ENCODE measurements at places on chromosomes 5 and 9. TPM values are rescaled to one million over a fixed set of nuclear protein-coding genes. Genes with fewer than 3 reads are reported as not detected.
A peak's percentile ranks its signal among the peaks of the same experiment; 100 is the strongest.

- no peak for DNase-seq
- no peaks in the 10 kb centered on the region for H3K36me3 ChIP-seq
- H3K27ac ChIP-seq = no peak overlapping the region
- H3K4me1 ChIP-seq = no peaks in the 10 kb centered on the region
Observed at GRCh38 chr5:18495157-18495556, 860.9 kb downstream of the TAF11L14 start.

Gene INSYN2B
- total RNA-seq = 0.37 TPM

DNA sequence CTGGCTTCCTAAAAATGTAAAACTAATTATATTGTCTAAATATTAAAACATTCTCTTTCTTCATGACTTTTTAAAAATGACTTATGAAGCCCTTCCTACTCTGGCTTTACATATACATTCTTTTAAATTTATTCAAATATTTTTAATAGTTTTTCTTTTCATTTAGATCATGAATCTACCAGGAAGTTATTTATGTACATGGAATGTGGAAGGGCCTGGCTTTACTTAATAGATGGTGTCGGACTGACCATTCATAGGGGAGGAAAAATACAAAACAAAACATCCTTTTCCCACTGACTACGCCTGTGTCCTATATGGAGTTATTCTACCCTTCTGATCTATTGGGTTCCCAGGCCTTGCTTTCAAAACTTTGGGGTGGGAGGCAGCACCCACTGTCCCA lies 129.8 kb downstream of the MACROH2A1 start:
- no peak for DNase-seq
- no peak overlapping the region for H3K27ac ChIP-seq
- H3K36me3 ChIP-seq = no peaks in the 10 kb centered on the region
- no peaks in the 10 kb centered on the region for H3K4me1 ChIP-seq

GRCh38 chr9:68750255-68750654 lies 45.2 kb downstream of the PIP5K1B start:
- no peaks in the 10 kb centered on the region for H3K36me3 ChIP-seq
- no peak for DNase-seq
- H3K27me3 ChIP-seq = no peaks in the 10 kb centered on the region
- no peak overlapping the region for H3K27ac ChIP-seq
- H3K4me1 ChIP-seq = peaks cover 11% of the 10 kb centered on the region

DNA sequence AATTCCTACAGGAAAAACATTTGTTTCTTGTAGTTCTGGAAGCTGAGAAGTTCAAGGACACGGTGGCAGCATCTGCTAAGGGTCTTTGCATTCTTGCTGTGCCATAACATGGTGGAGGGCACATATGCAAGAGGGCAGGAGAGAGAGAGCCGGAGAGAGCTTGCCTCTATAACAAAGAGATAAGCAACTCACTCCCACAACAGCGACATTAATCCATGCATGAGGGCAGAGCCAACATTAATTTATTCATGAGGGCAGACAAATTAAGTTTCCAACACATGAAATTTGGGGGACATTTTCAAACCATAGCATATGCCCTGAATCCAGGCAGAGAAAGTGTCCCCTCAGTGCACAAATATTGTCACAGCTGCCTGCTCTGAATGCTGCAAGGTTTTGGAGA lies 4.4 kb upstream of the GTF3C5 start:
- no peaks in the 10 kb centered on the region for H3K36me3 ChIP-seq
- H3K4me1 ChIP-seq = peaks cover 11% of the 10 kb centered on the region
- H3K4me3 ChIP-seq = no peak overlapping the region
- no peak overlapping the region for H3K27ac ChIP-seq
- H3K27me3 ChIP-seq = no peaks in the 10 kb centered on the region

DNA sequence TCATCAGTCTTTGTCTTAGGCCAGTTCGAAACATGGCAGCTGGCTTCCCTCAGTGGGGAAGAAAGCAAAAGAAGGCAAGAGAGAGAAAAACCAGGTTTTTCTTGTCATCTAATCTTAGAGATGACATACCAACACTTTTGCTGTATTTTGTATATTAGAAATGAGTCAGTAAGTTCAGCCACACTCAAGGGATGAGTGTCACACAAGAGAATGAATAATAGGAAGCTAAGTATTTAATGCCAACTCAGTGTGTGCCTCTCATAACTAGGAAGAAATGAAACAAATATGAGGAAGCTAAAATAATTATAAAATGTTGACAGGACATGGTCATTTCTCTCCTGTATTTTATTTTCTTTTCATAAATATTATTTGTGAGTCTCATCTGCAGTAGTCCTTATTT lies 65.3 kb downstream of the CDH12 start:
- no peak overlapping the region for H3K4me3 ChIP-seq
- H3K36me3 ChIP-seq = no peaks in the 10 kb centered on the region
- H3K4me1 ChIP-seq = no peaks in the 10 kb centered on the region
- H3K27me3 ChIP-seq = no peaks in the 10 kb centered on the region
- H3K27ac ChIP-seq = no peak overlapping the region
- no peak for DNase-seq

DNA sequence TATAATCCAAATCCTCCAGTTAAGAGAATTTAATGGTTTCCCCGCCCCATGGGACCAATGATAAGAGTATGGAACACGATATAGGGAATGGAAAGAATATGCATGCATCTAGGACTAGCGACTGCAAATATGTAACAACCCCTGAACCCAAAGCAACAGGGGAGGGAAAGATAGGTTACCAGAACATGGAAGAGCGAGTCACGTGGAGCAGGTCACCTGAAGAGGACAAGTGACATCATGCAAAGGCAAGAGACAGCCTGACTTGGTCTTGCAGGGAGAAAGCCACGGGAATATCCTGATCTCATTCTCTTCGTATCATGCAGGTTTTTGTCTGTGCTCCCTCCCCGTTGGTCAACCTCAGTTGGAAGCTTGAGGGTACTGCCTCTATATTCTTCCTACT lies 4.7 kb upstream of the UHRF2 start:
- no peak overlapping the region for H3K4me3 ChIP-seq
- no peaks in the 10 kb centered on the region for H3K4me1 ChIP-seq
- no peaks in the 10 kb centered on the region for H3K27me3 ChIP-seq
- no peak for DNase-seq

Gene LURAP1L
- 0.74 TPM for total RNA-seq

DNA sequence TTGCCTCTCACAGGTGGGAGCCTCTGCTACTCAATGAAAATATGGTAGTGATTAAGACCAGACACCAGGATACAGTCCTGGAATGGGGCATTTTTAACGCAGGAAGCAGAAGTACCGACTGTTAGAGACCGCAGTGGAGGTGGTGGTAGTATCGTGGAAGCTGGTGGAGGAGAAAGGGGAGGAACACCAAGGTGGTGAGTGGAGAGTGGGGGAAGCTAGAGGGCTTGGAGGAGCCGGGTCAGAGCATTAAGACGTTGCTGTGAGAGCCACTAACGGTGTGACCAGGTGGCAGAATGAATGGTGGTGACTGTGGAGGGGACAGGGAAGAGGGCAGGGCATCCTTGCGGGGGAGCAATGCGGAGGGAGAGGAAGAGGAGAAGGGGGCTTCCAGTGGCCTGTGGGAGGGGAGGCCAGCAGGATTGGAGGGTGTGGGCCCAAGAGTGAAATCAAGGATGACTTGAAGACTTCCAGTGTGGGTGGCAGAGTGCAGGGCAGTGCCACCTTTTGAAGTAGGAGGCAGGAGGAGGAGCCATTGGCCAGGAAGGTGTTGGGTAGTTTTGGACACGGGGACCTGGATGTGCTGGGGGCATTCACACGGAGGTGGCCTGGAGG lies 1.6 kb upstream of the UBAC1 start:
- no peak overlapping the region for H3K4me3 ChIP-seq
- peaks cover 15% of the 10 kb centered on the region for H3K4me1 ChIP-seq
- H3K27me3 ChIP-seq = no peaks in the 10 kb centered on the region

DNA sequence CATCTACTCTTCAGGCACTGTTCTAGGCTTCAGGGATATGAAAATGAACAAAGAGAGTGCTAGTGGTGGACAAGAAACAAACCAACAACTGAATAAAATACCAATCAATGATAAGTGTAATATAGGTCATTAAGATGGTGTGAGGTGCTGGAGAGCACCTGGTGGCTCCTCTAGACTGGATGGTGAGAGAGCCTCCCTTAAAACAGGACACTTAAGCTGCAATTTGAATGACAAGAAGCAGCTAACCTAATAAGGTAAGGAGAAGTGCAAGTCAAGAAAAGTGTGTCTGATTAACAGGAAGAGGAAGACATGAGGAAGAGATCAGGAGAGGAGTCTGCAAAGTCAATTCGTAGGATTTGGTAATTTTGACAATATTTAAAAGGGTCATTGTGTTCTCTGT lies 23.1 kb downstream of the JAKMIP2 start:
- H3K36me3 ChIP-seq = no peaks in the 10 kb centered on the region
- no peak for DNase-seq
- H3K27ac ChIP-seq = no peak overlapping the region
- no peak overlapping the region for H3K4me3 ChIP-seq
- no peaks in the 10 kb centered on the region for H3K4me1 ChIP-seq

DNA sequence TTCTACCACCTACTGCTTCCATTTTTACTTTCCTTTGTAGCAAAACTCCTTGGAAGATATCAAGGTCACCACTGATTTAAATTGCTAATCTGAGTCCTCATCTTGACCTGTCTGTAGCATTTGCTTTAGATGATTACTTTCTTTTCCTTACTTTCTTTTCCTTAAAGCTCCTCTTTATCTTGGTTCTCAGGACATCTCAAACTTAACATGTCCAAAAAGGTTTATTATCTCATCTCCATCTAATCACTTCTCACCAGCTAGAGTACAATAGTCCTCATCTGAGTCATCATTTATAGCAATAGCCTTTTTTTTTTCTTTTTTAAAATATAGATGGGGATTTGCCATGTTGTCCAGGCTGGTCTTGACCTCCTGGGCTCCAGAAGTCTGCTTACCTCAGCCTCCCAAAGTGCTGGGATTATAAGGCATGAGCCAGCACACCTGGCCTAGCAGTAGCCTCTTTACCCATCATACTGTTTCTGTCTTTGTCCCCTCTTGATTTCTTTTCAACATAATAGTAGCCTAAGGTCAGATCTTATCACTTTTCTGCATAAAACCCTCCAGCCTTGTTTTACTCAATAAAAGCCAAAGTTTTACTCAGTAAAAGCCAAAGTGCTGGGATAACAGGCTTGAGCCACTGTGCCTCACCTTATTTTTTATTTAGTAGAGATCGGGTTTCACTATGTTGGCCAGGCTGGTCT lies 32.9 kb upstream of the GPR21 start:
- DNase-seq = no peak
- H3K27me3 ChIP-seq = no peaks in the 10 kb centered on the region
- no peak overlapping the region for H3K4me3 ChIP-seq
- no peak overlapping the region for H3K27ac ChIP-seq

- DNase-seq = no peak
- no peaks in the 10 kb centered on the region for H3K36me3 ChIP-seq
- H3K27ac ChIP-seq = no peak overlapping the region
- no peaks in the 10 kb centered on the region for H3K27me3 ChIP-seq
- no peaks in the 10 kb centered on the region for H3K4me1 ChIP-seq
- no peak overlapping the region for H3K4me3 ChIP-seq
Observed at GRCh38 chr5:146055432-146055831, 49.9 kb downstream of the PLAC8L1 start.

GRCh38 chr9:129391221-129391661 lies 213.2 kb upstream of the IER5L start:
- no peak overlapping the region for H3K4me3 ChIP-seq
- H3K4me1 ChIP-seq = no peaks in the 10 kb centered on the region
- no peak overlapping the region for H3K27ac ChIP-seq
- H3K36me3 ChIP-seq = no peaks in the 10 kb centered on the region

Gene ENTPD2
- 5.7 TPM for total RNA-seq

DNA sequence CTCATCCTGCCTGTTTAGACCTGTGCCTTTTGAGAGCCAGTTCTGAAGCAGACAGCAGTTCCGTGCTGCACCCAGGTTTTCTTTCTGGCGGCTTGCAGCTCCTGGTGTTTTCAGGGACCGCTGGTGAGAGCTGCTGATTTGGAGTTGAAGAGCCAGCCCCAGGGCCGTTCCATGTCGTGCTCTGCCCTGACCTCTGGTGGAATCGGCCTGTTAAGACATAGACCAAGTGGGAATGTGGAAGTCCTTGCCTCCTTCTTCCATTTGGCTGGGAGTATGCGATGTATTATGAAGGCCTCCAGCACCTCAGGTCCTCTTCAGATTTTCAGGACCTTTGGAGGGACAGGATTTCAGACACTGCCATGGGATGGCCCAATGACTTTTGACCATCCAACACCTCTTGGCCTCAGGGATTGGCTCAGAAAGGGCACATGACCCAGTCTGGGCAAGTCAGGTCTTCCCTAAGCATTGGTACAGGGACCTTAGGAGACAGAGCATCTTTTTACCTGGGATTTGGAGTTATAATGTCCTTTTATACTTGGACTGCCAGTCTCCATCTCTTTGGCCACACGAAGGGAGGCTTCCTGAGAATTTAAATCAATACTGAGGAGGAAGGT lies 136.1 kb upstream of the CLINT1 start:
- H3K4me3 ChIP-seq = no peak overlapping the region
- peak; percentile 81 for DNase-seq
- H3K36me3 ChIP-seq = no peaks in the 10 kb centered on the region

Gene HAVCR1
- total RNA-seq = 1.1 TPM

DNA sequence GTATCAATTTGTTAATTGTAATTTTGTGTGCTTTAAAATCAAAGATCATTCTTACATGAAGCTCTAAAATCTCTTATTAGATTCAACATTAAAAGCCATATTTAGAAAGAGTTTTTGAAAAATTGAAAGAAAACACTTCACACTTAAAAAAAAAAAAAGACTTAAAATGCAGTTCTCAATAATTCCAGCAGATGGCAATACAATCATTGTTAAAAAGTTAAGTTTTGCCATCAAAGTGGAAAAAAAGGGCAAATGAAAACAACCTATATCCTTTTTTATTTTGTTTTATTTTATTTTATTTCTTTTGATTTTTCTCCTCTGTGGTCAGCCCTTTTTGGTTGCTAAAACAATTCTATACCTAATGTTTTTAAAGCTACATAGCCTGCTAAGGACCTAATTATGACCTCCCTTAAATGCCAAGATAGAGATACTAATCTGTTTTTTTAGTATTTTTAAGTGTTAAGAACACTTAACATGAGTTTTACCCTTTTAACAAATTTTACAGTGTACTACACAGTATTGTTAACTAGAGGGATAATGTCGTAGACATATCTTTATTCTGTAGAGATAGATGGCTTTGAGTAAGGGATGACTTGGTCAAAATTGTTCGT lies 154.2 kb upstream of the DAB2 start:
- H3K36me3 ChIP-seq = no peaks in the 10 kb centered on the region
- no peak overlapping the region for H3K27ac ChIP-seq
- H3K4me3 ChIP-seq = no peak overlapping the region

GRCh38 chr9:17116400-17116837 lies 18.4 kb upstream of the CNTLN start:
- H3K36me3 ChIP-seq = no peaks in the 10 kb centered on the region
- H3K4me1 ChIP-seq = no peaks in the 10 kb centered on the region
- H3K4me3 ChIP-seq = no peak overlapping the region
- DNase-seq = no peak

Gene ENC1
- 89.7 TPM for total RNA-seq

DNA sequence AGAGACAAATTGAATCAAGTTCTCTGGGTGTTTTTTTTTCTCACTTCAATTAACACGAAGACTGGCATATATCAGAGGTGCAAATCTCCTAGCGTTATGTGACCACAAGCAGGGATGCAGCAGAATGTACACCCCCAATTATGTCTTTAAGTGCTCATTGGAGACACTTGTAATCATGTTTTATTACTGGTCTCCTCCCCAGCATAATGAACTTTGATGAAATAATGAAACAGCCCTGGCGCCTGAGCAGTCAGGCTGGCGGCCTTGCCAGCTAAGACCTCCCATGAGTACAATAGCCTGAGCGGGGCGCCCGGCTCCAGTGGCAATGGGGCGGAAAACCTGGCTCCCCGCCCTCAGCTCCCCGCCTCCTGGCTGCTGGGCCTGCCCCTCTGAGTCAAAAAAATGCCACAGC lies 209.4 kb upstream of the MSX2 start:
- no peak for DNase-seq
- H3K4me1 ChIP-seq = peaks cover 3% of the 10 kb centered on the region
- no peaks in the 10 kb centered on the region for H3K36me3 ChIP-seq
- H3K27ac ChIP-seq = no peak overlapping the region

Gene DNAJA1
- 146 TPM for total RNA-seq

All from testis (tissue), 5 donors.